ENCODE measurements at places on chromosomes 5 and 9.

GRCh38 chr9:77864211-77864889 lies 167.3 kb downstream of the GNAQ start:
- no peak for DNase-seq

GRCh38 chr9:78406933-78407332 lies 110.0 kb downstream of the PSAT1 start:
- DNase-seq: no peak

GRCh38 chr9:124709292-124709690 lies 61.8 kb downstream of the NR6A1 start:
- DNase-seq: no peak

DNA sequence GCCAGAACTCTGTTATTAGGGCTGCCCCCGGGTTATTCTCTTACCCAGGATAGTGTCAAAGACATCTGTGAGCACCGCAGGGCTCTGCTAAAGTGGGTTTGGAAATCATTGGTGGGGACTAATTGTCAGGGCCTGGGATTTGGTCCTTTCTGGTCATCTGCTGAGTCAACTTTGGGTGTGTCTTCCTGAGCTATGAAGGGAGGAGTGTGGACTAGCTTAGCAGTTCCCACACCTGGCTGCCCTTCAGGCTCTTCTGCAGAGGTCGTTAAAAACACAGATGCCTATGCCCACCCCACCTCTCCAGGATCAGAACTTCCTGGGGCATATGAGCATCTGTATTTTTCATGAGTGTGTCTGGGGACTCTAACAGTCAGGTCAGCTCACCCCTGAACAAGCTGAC lies 352.2 kb downstream of the SLIT3 start:
- no peak for DNase-seq

DNA sequence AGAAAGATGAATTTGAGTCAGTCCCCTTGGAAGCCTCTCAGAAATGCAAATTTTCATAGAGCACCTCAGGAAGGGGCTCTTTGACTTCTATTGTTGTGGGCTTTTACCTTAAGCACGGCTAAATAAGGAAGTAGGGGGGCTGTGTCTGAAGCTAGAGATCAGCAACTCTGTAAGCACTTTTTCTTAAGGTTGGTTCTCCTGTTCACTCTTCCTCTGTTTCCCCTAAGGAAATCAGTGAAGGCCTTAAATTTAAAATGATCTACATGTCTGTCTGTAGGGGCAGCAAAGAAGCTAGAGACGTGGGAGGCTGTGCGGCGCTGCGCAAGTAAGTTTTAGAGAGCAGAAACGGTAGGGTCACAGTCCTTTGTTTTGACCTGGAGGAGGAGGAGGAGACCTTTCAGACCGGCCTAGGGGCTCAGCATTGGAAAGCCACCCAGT lies 1.2 kb upstream of the CDC14B start:
- DNase-seq: no peak

DNA sequence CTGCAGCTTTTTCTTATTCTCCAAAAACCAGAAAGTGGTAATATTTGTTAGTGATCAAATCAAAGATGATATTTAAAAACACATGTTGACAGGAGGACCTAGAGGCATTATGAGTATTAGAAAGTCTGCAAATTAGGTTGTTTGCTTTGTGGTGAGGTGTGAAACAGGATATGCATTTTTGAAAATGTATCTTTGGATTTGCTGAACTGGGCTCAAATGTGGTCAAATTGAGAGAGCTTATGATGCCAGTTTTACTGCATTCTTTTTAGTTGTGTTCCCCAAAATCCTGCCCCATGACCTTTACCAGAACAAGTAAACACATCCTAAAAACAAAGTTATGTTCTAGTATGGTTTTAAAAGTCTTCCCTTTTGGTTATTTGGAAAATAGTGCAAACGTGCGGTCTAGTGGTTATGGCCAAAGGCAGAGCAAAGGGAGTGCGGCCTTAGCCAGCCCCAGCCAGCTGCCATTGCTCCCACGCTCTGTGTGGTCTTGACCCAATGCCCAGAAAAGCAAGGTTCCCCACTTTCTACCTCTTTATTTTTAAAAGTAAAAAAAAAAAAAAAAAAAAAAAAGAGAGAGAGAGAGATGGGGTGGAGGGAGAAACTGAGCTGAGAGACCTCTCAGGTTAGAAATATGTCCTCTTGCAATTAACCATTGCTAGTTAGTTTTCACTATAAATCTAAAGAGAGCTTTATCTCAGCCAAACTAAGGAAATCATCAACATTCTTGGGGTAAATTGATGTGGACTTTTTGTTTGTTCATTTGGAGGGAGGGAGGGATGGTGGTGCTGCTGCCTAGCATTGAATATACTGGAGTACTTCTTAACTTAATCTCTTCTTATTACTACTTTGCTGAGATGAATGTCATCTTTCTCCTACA lies 176.6 kb downstream of the ARHGAP26 start:
- no peak for DNase-seq

DNA sequence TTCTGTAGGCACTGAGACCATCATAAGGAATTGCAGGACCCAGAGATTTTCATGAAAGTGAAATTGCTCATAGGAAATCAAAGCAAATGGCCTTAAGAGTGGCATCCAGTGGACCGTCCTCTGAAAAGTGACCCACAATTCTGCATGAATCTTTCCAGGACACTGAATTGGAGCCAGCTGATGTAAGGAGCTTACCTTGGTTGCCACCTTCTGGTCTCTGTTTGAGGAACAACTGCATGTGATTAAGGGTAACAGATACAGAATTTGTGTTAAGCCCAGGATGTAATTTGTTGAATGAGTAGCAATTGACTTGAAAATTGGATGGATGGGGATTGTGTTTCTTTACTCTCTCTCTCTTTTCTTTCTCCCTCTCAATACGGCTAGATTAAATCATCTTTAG lies 49.9 kb upstream of the GAS1 start:
- DNase-seq: no peak

- no peak for DNase-seq
Observed at GRCh38 chr5:38387161-38387560, 128.8 kb downstream of the EGFLAM start.

DNA sequence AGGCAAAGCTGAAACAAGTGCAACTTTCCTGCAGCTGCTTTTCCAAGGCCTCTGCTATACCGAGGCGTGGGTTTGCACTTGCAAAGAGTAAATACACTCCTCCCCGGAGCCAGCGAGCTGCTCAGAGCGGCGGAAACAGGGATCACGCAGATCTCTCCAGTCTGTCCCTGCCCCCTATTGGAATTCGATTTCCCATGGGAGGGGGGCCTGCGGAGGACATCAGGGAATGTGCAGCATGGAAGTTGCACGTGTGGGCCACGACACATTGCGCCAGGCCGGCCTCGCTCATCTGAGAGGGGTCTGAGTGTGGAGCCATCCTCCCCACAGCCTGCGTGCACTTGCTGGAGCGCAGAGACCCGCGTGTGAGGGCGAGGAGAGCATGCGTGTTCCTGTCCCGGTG lies 104.3 kb upstream of the PHYKPL start:
- no peak for DNase-seq

- no peak for DNase-seq
Observed at GRCh38 chr5:113379936-113380806, 54.6 kb downstream of the TSSK1B start.

GRCh38 chr9:117218951-117219350 lies 195.9 kb downstream of the ASTN2 start:
- no peak for DNase-seq

DNA sequence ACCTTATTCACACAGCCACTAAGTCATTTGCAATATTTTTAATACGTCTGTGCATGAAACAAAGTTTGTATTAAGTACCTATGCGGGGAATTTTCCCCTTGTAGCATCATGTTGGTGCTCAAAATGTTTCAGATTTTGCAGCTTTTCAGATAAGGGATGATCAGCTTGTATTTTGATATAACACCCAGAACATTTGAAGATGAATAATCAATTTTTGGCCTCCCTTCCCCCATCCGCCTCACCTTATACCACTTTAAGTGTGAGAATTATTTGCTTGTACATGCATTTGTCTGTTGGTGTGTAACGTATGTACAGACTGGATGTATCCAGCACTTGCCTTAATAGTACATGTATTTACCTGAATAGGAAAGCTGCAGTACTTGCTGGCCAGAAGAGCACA lies 1.7 kb downstream of the JAK2 start:
- no peak for DNase-seq

DNA sequence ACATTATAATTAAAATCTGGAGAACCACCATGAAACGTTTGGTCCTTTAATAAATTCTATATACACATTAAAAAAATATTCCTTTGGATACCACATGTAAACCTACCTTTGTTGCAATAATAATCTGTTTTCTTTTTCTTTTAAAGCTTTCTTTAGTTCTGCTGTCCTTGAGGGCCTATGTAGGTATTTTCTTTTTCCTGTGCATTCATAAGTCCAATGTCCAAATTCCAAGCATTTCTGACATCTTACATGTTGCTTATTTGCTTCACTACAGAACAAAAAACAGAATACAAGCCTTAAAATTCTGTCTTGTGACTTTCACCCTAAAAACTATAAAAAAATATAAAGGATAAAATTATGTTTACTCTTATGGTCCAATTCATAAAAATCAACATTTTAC lies 19.7 kb downstream of the ZCCHC10 start:
- DNase-seq: no peak

- peak; percentile 73 for DNase-seq
Observed at GRCh38 chr5:149422366-149423048, 43.4 kb upstream of the IL17B start.

- no peak for DNase-seq
Observed at GRCh38 chr9:33742519-33742918, 52.8 kb upstream of the PRSS3 start.

- DNase-seq: no peak
Observed at GRCh38 chr5:111201705-111202104, 22.5 kb upstream of the CAMK4 start.

DNA sequence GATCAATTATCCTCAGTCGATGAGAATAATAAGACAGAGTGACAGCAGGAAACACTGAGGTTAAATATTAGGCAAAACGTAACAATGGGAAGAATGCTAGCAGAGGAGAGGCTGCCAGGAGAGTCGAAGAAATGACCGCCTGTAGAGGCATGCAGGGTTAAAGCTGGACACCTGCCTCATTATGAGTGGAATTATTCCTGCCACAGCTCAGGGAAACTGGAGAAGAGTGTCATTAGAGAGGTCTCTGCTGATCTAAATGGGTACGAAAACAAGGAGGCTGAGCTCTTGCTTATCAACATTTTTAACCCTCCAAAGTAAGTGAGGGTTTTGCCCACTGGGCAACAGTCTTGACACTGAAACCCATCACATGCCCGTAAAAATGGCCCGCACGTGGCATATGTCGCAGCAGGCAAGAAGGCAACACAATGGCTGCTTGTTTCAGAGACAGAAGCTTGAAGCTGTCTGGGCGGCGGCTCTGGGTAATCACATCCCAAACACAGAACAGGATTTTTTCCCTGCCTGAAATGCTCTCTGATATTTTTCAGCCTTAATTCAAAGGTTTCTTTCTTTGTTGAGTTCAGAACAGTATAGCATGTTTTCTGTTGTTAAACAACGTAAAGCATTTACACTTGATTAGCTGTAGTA lies 118.7 kb downstream of the MED27 start:
- no peak for DNase-seq

GRCh38 chr5:139378941-139379361 lies 4.1 kb downstream of the SLC23A1 start:
- DNase-seq: no peak

DNA sequence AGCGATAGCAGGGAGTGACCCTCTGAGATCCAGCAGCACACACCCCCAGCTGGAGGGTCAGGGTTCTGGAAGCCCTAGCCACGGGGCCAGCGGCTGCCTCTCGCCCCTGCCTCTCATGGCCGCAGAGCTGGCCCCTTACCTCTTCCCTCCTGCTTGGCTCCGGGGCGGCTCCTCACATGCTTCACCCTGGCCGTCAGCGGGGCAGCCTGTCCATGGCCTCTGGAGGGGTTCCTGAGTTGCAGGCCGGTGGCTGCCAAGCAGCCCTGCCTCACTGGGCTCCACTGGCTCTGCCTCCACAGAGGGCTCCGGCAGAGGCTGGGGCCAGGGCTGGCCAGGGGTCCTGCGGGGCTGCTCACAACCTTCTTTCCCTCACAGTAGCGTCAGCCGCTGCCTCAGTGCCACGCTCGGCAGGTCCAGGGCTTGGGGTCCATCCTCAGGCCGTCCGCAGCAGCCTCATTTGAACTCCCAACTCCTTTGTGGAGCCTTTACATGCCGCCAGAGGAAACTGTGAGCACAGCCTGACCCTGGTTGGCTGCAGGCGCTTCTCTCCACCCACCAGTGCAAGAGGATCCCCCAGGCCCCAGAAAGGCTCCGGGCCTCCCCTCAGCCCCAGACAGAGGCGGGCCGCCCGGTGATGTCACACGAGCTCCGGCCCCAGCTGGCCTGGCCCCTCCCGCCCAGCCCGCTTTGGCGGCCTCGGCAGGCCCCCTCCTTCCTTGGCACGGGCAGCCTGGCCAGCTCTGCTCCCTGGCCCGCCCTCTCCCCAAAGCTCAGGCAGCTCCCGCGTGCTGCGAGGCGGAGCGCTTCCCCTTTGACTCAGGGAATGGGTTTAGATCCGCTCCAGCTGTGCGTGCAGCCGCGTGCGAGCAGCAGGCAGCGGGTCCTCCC lies at the start of gene ANGPTL2:
Gene ANGPTL2 (minus strand): TSS at position 460 of the 888 bp plus-strand sequence. CDS start 13,904 bp downstream, outside the sequence.
- DNase-seq: peak; percentile 94

DNA sequence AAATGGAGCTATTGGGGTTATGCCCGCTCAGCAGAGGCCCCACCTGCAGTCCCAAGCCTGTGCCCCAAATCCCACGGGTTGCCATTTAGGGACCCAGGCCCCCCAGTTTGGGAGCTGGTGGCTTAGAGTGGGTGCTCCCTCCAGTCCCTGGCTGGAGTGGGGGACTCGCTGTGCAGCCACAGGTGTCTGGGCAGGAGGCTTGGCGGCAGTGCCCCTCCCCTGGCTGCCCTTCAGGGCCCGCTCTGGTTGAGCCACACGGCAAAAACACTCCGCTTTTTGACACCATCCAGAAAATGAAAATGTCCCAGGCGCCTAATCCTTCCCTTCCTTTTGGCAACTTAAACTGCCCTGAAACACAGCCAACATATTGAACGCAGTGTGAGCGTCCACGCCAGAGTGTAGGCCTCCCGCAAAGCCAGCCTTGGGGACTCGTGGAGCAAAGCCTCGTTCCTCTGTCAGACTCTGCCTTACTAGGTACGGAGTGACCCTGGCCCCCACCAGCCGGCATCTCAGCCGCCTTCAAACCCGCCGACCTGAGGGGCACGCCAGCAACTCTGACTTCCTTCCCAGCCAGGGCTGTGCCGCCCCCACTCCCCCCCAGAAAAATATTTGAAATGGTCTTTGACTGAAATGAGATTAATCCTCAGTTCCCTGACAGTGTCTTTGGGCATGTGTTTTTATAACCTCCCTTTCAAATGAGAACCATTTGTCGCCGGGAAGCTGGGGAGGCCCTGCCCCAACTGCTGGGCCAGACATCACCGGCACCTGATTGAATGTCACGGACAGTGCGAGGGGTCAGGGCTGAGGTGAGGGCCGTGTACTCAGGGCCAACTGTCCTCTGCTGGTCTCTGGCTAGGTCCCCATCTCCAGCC lies 98.5 kb upstream of the LMX1B start:
- DNase-seq: no peak
